Activated T-helper 1 cell treated with anti-CD3 and anti-CD28 coated beads, Interleukin-2, amount 50 U/mL, for 16 hours (primary cell): ENCODE measurements at places on chromosomes 16 and 17.

- DNase-seq: no peak
Observed at GRCh38 chr16:12749076-12749475, 54.6 kb downstream of the CPPED1 start.

GRCh38 chr16:81170824-81171223 lies 67.7 kb upstream of the BCO1 start:
- no peak for DNase-seq

DNA sequence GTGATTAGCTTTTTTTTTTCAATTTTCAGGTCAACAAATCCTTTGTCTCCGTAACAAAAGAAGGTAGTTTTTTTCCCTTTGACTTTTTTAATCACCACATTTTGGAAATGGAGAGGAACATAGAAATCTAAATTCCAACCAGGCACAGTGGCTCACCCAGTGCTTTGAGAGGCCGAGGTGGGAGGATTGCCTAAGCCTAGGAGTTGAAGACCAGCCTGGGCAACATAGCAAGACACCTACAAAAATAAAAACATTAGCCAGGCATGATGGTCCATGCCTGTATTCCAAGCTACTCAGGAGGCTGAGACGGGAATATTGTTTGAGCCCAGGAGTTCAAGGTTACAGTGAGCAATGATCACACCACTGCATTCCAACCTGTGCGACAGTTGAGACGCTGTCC lies 5.7 kb downstream of the PSMD7 start:
- no peak for DNase-seq

- no peak for DNase-seq
Observed at GRCh38 chr17:1872976-1873375, 43.2 kb downstream of the RPA1 start.

DNA sequence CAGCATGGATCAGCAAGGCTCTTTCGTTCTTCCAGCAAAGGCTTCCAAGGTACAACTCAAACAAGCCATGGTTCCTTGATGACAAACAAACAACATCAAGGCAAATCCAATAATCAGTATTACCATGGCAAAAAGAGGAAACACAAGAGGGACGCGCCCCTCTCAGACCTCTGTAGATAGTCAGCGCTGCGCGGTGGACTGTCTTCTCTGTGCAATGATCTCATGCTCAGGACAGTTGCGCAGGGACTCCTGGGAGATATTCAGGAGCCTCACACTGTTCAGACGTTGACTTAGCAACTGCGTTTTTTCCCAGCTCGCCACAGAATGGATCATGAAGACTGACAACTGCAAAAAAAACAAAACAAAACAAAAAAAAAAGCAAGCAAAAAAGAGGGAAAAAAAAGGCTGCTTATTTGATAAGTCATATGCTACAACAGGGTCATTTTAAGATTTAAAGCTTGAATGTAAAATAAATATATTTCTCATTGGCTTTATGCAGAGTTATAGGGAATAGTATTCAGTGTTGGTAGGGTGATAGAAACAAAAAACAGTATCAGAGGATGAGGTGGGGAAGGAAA lies 37.1 kb upstream of the ADCY7 start:
- no peak for DNase-seq

DNA sequence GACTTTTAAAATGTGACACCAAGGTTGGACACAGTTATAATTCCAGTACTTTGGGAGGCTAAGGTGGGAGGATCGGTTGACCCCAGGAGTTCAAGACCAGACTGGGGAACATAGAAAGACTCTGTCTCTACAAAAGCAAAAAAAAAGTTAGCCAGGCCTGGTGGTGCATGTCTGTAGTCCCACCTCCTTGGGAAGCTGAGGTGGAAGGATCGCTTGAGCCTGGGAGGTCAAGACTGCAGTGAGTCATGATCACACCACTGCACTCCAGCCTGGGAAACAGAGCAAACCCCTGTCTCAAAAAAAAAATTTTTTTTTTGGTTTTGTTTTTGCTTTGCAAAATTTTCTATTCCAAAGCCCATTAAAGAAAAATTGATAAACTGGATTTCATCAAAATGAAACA lies 281.4 kb downstream of the BCAS3 start:
- DNase-seq: no peak

DNA sequence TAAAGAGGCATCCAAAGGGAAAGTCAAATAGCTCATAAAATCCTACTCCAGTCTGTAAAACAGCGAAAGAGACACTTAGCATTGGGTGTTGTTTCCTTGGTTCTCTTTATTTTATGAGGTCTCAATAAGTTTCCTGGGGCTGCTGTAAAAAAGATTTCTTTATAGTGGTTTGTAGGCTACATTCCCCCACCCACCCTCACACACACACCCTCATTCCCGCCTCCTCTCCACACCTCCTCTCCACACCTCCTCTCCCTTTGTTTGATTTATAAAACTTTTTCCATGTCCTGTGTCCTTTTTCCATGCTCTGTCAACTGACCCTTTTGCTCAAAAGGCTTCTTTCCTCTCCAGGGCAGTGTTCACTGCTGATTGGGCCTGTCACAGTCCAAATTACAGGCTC lies 178.9 kb upstream of the SOX9 start:
- no peak for DNase-seq

GRCh38 chr16:21654881-21655280 lies 2.5 kb upstream of the IGSF6 start:
- no peak for DNase-seq

GRCh38 chr17:15926039-15926740 lies 18.7 kb upstream of the ADORA2B start:
- DNase-seq: no peak

GRCh38 chr17:18017958-18018357 lies 21.0 kb downstream of the ATPAF2 start:
- DNase-seq: no peak

DNA sequence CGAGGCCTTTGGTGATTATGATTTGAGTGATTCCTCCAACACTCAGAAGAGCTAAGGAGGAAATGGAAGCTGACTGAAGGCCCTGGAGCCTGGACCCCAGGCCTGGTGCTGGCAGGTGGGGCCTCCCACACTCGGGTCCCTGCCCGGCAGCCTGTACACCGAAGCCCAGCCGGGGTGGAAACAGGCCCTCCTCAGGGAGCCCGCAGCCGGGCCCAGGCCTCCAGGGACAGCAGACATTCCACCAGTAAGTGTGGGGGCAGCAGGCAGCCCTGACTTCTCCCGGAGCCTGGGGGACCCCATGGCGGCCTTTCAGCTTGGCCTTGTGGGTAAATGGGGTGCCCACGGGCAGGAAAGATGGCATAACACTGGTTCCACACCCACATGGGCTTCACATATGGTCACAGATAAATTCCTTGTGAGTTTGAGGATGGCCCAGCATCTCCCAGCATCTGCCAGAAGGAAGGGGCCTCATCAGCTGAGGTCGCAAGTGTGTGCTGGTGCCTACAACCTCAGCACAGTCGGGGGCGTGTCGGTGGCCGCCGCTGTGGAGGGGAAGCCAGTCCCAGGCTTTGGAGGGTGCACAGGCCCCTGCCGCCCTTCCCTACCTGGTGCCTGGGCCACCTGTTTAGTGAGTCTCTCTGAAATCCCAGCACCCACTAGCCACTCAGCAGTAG lies 29.2 kb upstream of the SLC38A10 start:
- no peak for DNase-seq

GRCh38 chr16:63714876-63715275 lies 1407.0 kb downstream of the CDH11 start:
- no peak for DNase-seq

GRCh38 chr17:61015966-61016365 lies 338.3 kb downstream of the BCAS3 start:
- no peak for DNase-seq

DNA sequence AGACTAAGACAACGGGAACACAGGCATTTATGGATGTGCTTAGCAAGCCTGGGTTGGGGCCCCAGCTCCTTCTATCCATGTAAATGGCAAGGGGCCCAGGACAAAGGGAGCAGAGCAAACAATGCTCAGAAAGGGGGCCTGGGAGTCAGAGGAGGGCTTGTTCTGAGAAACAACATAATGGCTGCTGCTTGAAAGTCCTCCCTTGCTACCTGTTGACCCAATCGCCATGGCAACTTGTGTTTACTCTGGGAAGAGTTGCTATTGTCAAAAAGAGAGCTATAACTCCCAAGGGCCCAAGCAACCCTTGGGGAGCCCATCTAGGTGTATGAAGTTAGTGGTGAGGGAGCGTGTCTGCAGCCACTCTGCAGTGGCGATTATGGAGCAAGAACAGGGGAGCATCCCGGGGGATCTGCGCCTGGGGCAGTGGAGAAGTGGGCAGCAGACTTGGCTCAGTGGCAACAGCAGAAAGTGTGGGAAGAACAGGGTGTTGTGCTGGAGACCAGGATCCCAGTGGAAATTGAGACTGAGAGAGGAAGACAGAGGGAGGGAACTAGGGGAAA lies 118.7 kb upstream of the NLRP1 start:
- DNase-seq: no peak

DNA sequence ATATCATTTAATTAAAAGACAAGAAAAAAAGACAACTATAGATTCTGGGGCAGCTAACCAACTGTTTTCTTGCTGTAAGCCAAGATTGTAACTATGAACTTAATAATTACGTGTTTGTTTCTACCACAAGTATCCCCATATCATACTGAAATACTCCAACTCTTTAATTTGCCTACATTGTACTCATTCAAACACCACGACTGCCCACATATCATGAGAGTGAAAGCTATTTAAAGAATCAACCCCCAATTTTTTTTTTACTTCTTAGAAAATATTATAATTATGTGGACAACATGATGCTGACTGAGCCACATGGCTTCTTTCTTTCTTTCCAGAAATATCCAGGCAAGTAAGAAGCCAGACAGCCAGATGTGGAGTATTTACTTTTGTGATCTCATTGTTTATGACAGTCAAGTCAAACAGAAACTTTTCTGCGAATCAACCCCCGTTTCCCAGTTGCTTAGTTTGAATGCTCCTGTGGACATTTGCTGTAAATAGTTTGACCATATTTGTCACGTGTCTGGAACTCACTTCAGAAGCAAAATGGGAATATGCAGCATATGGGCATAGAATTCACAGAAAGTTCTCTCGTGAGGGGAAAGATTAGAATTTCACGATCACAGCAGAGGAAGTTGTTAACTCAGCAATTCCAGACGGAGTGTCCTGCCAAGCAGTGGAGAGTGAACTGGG lies 126.8 kb upstream of the PSMD7 start:
- no peak for DNase-seq

- no peak for DNase-seq
Observed at GRCh38 chr17:34464812-34465211, 101.8 kb upstream of the CCL1 start.

GRCh38 chr17:17355426-17355825 lies 52.3 kb downstream of the NT5M start:
- no peak for DNase-seq

DNA sequence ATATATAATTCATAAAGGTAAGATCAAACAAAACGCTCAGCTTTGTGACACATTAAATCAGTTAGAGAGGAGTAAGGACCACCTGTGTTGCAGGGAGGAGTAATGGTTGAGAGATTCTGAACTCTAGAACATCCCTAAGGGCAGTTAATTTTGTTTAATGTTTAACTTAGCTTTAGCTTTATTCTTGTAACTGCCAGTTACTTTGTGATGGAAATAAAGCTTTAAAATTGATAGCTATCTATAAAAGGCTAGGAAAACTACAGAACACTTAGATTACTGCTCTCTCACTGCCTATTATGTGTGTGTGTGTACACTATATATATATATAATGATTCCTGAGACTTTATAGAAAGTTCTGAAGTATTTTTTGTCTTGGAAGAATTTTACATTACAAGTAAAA lies 37.8 kb downstream of the PTRH2 start:
- no peak for DNase-seq

- no peak for DNase-seq
Observed at GRCh38 chr17:34981538-34982241, 1.4 kb downstream of the LIG3 start.

DNA sequence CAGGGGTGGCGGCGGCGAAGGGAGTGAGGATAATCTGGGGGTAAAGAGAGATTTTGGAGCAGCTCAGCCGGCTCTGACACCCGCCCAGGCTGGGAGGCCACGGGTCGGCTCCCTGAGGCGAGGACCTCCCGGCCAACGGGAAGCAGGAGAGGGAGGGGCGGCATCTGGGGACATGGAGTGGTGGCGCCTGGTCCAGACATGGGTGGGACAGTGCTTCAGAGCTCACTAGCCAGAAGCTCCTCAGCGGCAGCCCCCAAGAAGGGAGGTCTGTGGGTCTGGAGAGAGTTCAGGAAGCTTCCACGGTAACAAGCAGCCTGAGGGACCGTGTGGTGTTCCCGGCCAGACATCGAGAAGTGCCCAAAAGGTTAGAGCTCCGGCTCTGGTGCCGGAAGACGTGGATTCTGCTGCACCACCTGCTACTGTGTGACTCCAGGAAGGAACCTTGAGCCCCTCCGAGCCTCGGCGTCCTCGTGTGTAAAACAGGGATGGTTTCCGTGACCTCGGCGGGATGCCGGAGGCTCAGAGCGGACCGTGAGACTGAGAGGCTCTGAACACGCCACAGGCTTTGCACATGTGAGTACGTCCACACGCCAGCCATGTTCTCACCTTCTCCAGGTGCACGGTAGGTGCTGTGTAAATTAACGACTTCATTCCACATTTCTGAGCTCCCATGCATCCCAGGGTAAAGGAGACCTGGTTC lies 56.9 kb downstream of the TIMM22 start:
- no peak for DNase-seq

GRCh38 chr17:32551186-32551955 lies 64.6 kb downstream of the CDK5R1 start:
- no peak for DNase-seq
